ENCODE measurements at places on chromosomes 13 and 19. TPM values are rescaled to one million over a fixed set of nuclear protein-coding genes. Genes with fewer than 3 reads are reported as not detected.

The POMP gene
- polyA plus RNA-seq: 37.1 TPM

The NTN5 gene
- polyA plus RNA-seq: 0.74 TPM

GRCh38 chr19:12703046-12703445 lies 6.6 kb upstream of the FBXW9 start:
- H3K4me1 ChIP-seq: no peaks in the 10 kb centered on the region
- no peaks in the 10 kb centered on the region for H3K27me3 ChIP-seq
- no peak overlapping the region for H3K4me3 ChIP-seq
- no peak overlapping the region for H3K27ac ChIP-seq
- peak; percentile 90 for DNase-seq

- H3K27me3 ChIP-seq: no peaks in the 10 kb centered on the region
- no peaks in the 10 kb centered on the region for H3K36me3 ChIP-seq
- no peak for DNase-seq
Measured at GRCh38 chr13:19860884-19861655, 2.4 kb downstream of the ZMYM5 start.

- H3K27me3 ChIP-seq: peaks cover 76% of the 10 kb centered on the region
- no peak overlapping the region for H3K27ac ChIP-seq
- peak overlapping the region; percentile 53 for H3K4me3 ChIP-seq
- peaks cover 4% of the 10 kb centered on the region for H3K4me1 ChIP-seq
Measured at GRCh38 chr13:20191311-20192157, 1.2 kb downstream of the GJB2 start.

GRCh38 chr19:50537769-50538230 lies 24.1 kb upstream of the ASPDH start:
- peak overlapping the region; percentile 22 for H3K4me3 ChIP-seq
- H3K27ac ChIP-seq: no peak overlapping the region
- H3K4me1 ChIP-seq: no peaks in the 10 kb centered on the region
- H3K36me3 ChIP-seq: peaks cover 11% of the 10 kb centered on the region
- DNase-seq: peak; percentile 93

DNA sequence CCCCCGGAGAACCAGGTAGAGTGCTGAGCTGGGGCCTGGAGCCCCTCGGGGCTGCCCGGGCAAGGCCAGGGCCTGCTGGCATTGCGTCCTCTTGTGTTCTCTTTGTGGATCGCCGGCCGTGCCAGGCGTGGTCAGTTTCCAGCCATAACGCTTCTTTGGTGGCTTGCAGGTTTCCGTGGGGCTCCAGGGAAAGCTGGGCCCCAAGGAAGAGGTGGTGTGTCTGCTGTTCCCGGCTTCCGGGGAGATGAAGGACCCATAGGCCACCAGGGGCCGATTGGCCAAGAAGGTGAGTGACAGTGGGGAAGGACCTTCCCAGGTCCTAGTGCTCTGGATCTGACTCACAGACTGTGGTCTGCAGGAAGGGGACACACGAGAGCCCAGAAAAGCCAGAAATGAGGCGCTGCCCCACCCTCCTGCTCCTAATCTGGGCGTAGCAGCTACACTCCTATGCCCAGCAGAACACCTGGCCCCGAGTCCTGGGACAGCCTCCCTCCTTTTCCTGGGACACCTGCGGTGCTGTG lies 57.5 kb downstream of the RAB20 start:
- H3K4me1 ChIP-seq: no peaks in the 10 kb centered on the region
- H3K4me3 ChIP-seq: no peak overlapping the region
- H3K36me3 ChIP-seq: peaks cover 50% of the 10 kb centered on the region
- H3K27me3 ChIP-seq: no peaks in the 10 kb centered on the region
- DNase-seq: no peak

GRCh38 chr19:3813473-3814392 lies 27.6 kb upstream of the MATK start:
- no peak overlapping the region for H3K27ac ChIP-seq
- DNase-seq: no peak
- no peak overlapping the region for H3K4me3 ChIP-seq
- H3K36me3 ChIP-seq: no peaks in the 10 kb centered on the region

- no peak for DNase-seq
- H3K27me3 ChIP-seq: no peaks in the 10 kb centered on the region
- H3K27ac ChIP-seq: peak overlapping the region; percentile 84
Measured at GRCh38 chr19:29662604-29663404, 2.5 kb upstream of the PLEKHF1 start.

DNA sequence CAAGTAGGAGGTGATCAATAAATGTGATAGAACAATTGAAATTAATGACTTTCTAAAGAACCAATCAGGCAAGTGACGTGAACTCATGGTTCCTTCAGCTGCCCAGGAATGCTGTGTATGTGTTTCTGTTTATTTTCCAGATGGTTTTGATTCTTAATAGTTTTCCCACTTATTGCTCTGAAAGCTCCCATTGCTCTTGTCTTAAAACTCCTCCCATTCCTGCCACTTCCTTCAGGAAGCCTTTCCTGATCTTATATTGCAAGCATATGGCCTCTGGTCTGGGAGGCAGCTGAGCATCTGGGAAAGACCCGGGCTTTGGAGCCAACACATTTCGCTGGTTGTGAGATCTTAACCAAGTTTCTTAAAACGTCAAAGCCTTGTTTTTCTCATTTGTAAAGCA lies 17.1 kb upstream of the LATS2 start:
- H3K36me3 ChIP-seq: no peaks in the 10 kb centered on the region
- no peak for DNase-seq
- peaks cover 8% of the 10 kb centered on the region for H3K4me1 ChIP-seq
